Non-pigmented ciliary epithelial cell (primary cell): ENCODE measurements at places on chromosomes 5 and 9.

GRCh38 chr5:51500-51823 lies 40.5 kb upstream of the PLEKHG4B start:
- DNase-seq: no peak

GRCh38 chr9:120261419-120261818 lies 318.5 kb downstream of the CDK5RAP2 start:
- no peak for DNase-seq

DNA sequence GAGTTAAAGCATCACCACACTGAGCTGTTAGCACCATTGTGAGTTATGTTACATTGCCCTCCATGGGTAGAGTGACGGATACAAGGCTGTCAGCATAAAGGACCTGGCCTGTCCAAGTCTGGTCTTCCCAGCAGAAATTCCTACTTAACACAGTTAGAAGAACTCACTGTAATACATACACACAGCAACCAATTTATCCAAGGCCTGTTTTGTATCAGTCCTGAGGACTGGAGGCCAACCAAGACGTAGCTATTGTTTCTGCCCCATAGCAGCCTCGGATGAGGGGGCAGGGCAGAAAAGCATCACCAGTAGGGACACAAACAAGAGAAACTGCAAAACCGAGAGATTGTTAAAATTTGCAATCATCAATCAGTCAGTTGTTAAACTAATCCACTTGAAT lies 66.0 kb upstream of the CKMT2 start:
- DNase-seq: no peak

GRCh38 chr5:66519626-66520025 lies 76.6 kb upstream of the MAST4 start:
- DNase-seq: no peak
